ENCODE measurements at places on chromosomes 4 and X. TPM values are rescaled to one million over a fixed set of nuclear protein-coding genes. Genes with fewer than 3 reads are reported as not detected.
A peak's percentile ranks its signal among the peaks of the same experiment; 100 is the strongest.

GRCh38 chr4:128603081-128603480 lies 206.4 kb upstream of the JADE1 start:
- DNase-seq = no peak

DNA sequence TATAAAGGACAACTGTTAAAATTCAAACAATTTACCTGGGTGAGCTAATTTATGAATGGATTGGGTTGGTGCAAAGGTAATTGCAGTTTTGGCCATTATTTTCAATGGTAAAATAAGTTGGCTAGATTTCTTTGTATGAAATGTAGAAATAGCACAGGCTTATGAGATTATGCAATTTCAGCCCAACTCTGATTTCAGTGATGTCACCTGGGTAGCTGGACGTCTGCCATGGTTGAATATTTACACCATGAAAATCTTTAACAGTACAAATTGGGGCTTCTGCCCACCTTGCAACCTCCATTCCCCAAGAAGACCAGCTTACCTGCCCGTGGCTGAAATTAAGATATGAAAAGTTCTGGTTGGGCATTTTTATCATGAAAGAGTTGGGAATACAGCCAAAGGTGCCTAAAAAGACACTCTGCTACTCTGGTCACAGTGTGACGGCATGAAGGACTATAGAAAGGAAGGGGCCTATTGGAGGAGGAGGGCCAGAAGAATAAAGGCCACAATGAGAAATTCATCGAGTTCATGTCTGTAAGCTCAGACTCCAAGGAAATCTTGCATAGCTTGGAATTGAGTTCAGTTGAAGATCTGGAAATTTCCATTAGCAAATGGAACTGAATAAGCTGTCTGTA lies 29.7 kb downstream of the EGF start:
- no peak for DNase-seq

DNA sequence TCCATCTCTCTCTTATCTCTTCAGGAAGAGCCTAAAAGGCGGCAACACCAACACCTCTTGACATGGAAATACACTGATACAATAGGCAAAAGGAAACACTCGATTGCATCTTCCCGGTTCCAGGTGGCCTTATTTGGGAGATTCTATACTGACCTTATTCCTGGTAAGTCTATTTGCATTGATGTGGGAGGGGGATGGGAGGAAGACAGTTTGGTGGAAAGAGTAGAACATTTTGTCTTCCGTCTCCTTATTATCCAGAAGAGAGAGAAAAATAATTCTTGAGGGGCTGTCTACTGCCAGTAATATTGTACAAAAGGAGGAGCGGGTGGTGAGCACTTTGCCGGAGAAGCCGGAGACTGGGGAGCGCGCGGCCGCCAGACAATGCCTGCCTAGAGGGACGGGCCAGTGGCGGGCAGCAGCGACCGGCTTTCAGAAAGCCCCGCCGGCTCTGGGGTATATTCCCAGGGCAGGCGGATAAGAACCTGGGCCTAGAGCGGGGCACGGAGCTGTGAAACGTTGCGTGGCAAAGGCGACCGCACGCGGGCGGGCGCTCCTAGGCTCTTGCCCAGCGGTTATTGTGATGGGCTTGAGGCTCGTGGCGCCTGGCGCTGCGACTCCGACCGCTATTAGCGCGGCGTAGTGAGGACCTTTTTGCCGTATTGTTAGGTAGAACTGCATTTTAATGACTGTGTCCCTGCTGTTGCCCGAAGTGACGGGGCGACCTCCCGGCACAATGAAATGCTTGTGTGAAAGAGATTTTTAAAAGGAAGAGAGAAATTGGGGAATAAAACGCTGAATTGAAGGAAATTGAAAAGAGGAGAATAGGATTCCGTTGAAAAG lies 518 bp downstream of the PRDM8 start:
- DNase-seq = no peak

DNA sequence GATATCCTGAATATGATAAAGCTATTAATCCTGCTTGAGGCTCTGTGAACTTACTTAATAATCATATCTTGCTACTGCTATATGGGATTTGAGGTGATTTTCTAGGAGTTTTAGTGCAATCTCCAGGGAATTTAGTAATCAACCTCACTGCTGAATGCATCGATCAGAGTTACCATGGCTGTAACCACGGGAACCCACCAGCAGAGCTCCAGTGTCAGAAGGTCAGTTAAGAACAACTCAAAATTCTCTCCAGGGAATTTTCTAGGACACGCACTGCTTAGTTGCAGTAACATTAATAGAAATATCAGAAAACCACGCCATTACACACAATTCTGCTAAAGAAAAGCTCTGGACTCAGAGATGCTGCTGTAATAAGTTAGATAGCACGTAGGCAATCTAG lies 1477.2 kb upstream of the TENM3 start:
- no peak for DNase-seq

- DNase-seq = no peak
Observed at GRCh38 chr4:68606240-68606639, 30.1 kb upstream of the UGT2B17 start.

Gene NUDT10
- total RNA-seq = 0.22 TPM

DNA sequence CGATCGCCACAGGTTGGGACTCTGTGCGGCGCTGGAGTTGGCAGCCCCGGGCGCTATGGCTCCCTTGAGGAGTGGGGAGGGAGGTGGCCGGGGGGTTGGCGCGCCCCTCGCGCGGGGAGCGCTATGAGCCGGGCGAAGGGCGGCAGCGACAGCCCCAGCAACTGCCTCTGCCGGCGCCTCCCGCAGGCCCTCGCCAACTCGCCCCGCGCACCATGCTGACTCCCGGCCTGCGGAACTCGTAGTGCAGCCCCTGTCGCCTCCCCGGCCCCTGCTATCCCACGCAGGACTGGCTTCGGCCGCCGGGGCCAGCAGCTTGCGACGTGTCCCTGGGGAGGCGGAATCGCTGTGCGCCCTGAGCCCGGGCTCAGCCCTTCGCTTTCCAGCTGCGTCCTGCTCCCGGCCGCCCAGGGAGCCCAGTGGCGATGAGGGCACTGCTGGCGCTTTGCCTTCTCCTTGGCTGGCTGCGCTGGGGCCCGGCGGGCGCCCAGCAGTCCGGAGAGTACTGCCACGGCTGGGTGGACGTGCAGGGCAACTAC lies 415 bp downstream of the SHISA3 start:
- DNase-seq = no peak

DNA sequence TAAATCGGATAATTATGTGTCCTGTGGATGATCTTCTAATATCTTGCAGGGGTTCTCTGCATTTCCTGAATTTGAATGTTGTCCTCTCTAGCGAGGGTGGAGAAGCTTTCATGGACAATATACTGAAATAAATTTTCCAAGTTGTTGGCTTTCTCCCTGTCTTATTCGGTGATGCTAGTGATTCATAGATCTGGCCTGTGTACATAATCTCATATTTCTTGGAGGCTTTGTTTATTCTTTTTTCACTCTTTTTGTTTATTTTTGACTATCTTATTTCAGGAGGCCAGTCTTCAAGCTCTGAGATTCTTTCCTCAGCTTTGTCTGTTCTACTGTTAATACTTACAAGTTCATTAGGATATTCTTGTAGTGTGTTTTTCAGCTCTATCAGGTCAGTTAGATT lies 20.7 kb upstream of the CLGN start:
- peak; percentile 68 for DNase-seq
